ENCODE measurements at places on chromosomes 6 and 20. TPM values are rescaled to one million over a fixed set of nuclear protein-coding genes. Genes with fewer than 3 reads are reported as not detected.

KIAA0408 gene
- not detected for total RNA-seq

PDE7B gene
- not detected for total RNA-seq

RAMACL gene
- total RNA-seq, result not detected

PHACTR3 gene
- 0.26 TPM for total RNA-seq
